Activated CD8-positive, alpha-beta memory T cell treated with anti-CD3 and anti-CD28 coated beads, Interleukin-2, amount 50 U/mL, for 48 hours (primary cell): ENCODE measurements at places on chromosomes 7 and 10.

GRCh38 chr10:43913676-43914235 is 265.1 kb upstream of the ZNF32 start:
- no peak for DNase-seq

GRCh38 chr7:70512761-70513160 is 619.2 kb upstream of the GALNT17 start:
- no peak for DNase-seq

- DNase-seq = no peak
These were observed 159.1 kb downstream of the SEC23IP start for GRCh38 chr10:120051671-120052070.

GRCh38 chr10:80443531-80443974 is 10.6 kb upstream of the TSPAN14 start:
- DNase-seq = no peak

- DNase-seq = peak; percentile 88
These were observed 128.5 kb downstream of the MAD1L1 start for GRCh38 chr7:2104107-2104710.

- no peak for DNase-seq
These were observed 93.0 kb upstream of the IL6 start for GRCh38 chr7:22633954-22634474.

DNA sequence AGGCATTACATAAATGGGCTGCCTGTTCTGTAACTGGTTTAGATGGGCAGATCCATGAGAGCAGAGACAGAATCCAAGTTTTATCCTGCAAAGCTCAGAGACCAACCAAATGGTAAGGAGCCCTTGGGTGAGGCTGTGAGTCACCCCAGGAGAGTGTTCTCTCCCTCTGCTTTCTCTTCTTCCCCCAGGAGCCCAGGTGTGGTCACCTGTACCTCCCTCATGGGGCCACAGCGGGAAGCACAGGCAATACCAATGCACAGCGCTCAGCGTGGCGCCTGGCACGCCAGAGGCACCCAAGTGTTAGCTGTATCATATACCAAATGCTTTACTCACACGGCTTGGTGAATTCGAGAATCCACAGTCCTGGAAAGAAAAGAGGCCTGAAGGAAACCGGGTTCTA is 39.4 kb downstream of the CTBP2 start:
- DNase-seq = no peak

DNA sequence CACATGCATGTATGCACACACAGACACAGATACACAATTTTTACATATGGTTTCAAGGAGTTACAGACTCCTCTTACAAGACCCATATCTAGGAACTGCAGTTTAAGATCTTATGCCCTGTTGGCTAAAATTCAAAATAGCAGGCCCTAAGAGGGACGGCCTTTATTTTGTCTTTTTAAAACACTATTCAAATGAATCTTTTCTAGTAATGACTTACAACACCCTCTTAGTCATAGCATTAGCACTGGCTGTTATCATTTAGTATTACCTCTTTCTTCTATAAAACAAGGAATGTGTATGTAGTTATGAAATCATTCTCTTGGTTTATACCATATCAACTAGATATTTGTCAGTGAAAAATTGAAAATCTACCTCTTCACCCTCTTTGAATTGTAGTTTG is 15.3 kb downstream of the PAPSS2 start:
- DNase-seq = no peak

DNA sequence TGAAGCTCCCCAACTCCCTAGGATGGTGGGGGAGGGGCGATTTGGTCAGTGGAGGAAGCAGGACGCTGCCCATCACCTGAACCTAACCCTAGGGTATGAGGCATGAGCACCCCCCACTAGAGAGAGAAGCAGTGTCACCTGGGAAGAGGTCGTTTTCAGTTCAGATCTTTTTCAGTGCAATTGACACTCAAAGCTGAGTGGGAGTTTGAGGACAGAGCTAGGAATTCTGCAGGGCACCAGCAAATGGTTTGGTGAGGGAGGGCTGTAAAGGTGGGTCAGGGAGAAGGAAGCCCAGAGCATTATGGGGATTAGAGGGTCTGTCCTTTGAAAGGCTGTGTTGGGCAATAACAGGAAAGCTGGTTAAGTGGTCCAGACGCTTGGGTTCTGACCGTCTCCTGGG is 10.9 kb downstream of the BPGM start:
- no peak for DNase-seq

DNA sequence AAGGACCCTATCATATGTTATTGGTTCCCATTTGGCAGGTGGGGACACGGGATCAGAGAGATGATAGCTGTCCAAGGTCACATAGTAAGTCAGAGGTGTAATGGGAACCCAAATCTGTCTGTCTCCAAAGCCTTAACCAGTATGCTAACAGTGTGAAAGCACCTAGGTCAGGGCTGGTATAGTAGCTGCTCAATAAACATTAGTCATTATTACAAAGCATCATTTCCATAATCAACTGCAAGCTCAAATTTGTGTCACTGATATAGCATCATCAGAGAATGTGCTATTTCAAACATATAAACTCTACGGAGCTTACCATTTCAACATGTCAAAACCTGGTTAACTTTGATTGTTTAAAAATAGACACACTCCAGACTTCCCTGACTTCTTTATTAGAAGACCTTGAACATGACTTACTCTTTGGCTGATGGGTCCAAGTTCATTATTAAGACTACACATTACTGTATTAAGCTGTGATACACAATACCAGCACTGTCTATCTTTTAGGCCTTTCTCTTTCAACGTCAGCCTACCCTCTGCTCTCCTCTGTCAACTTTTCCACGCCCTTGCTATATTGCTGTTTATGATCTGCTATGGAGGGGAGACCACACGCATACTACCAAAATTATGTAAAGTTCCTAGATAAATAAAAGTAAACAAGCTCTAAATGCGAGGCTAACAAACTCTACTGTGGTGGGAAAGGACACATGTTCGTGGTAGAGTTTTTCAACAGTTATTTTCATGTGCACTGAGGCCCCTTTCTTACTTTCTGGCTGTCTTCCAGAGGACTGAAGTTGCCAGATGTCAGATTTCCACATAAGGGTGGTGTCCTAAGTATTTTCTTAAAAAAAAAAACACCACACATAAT is 33.6 kb downstream of the DNMBP start:
- no peak for DNase-seq

- no peak for DNase-seq
These were observed 130.5 kb downstream of the LHPP start for GRCh38 chr10:124592101-124592500.

DNA sequence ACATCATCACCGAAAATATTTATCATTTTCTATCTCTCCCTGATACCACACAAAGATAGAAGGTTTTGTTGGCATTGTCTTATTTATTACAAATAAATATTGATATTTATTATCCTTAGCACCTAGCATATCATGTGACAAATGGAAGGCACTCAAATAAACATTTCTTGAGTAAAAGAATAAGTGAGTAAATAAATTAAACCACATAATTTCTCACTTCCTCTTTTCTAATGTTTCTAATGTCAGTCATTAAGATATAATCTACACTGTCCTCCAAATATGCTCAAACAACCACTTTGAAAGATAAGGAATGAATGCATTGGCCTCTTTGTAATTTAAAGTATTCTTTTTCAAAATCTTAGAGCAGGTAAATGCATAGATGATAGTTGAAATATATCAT is 1027.8 kb upstream of the LRRTM3 start:
- DNase-seq = no peak

DNA sequence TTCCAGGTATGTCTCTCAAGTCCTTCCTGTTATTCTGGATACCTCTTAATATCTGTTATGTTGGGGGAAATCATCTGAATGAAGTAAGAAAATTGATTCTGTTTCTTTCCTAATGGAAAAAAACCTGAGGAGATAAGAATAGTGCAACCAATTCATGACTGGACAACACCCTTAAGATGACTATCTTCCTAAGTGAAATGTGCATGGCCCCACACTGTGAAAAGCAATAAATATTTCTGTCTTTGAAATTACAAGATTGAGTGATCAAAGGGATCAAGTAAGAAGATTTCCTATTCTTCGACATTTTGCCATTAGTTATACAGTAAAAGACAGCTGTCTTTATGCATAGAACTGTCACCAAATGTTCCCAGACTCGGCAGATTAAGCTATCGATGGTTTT is 73.9 kb downstream of the CHCHD3 start:
- no peak for DNase-seq

DNA sequence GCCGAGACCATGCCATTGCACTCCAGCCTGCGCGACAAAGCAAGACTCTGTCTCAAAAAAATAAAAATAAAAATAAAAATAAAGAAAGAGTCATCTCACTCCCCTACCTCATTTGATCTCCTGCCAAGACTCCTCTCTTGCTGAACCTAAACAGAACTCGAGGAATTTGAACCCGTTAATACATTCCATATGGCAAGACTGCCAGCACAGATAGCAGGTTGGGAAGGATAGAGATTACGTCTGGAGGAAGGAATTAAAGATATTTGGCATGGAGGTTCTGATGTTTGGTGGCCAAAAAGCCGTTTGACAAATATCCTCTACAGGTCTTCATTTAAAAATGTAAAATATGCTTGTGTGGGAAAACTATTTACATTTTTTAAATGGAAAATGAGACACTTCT is 549.6 kb downstream of the HTR7 start:
- DNase-seq = no peak

DNA sequence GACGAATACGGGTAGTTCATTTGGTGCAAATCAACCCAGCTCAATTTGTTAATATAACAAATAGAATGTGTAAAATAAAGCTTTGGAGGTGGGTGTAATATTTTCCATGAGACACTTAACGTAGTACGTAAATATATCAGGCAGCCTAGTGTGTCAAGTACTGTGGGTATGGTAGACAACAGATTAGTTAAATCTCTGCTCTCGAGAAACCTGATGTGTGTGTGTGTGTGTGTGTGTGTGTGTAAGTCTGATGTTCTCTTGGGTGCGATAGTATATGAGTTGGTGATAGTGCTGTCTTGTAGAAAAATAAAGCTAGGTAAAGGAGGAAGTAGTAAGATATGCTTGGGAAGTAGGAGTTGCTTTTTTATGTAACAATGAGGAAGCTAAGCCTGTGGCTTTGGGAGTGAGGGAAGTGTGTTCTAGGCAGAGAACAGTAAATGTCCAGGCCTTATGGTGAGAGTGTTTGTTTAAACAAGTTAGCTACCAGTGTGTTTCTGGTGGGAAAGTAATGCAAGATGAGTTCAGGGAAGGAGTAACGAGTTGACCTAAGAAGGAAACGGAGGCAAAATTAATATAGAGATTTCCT is 26.1 kb downstream of the WAC start:
- no peak for DNase-seq

GRCh38 chr7:118185163-118185860 is 1.3 kb downstream of the LSM8 start:
- no peak for DNase-seq

GRCh38 chr10:91521439-91521838 is 111.3 kb downstream of the HECTD2 start:
- no peak for DNase-seq

- DNase-seq = no peak
These were observed 153.7 kb downstream of the CDK14 start for GRCh38 chr7:90749774-90750173.

- peak; percentile 7 for DNase-seq
These were observed 36.5 kb downstream of the CAMK2B start for GRCh38 chr7:44288811-44289340.

GRCh38 chr10:33653584-33654367 is 319.3 kb upstream of the NRP1 start:
- DNase-seq = no peak

- no peak for DNase-seq
These were observed 45.8 kb upstream of the CARD11 start for GRCh38 chr7:3089493-3089892.

- DNase-seq = no peak
These were observed 19.3 kb upstream of the ADAMTS14 start for GRCh38 chr10:70652761-70653657.

DNA sequence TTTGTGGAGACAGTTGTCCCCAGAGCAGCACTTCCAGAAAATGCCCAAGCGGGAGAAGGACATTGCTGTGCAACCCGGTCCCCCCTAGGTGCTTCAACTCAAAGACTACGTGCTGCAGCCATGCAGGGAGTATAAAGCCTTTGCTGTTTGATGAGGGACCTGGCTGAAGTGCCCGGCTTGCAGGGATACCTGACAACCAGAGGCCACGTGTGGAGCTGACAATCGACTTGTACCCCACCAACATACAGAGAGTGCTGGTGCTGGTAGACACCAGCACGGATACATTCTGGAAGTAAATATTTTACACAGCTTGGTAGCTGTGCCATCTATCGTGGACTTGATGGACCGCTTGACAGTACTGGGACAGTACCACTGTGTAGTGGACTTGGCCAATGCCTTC is 240.6 kb downstream of the CACNA2D1 start:
- no peak for DNase-seq

DNA sequence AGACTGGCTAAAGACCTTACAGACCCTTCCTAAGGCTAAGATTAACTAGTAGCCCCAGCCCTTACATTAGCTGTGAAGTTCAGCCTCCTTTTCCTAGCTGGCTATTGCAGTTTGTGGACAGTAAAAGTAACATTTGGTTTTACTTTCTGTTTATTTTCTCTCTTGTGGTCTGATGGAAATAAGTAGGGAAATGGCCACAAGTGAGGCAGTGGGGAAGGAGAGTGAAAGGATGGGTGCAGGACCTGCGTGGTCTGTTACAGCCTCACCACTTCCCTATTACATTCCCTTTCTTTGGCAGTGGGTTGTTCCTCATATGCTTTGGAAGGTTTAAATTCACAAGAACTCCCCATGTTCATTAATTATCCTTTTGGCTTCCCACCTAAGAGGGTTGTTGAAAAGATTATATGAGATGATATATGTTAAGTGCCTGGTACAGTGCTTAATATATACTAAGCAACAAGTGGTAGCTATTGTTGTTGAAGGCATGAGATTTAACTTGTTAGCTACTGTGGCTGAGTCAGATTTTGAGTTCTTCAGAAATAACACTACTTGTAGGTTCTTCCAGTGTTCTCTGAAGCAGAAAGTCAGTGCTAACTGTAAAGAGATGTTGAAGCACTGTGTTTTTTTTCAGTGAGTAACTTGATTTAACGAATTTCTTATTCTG is 181.7 kb downstream of the ST7 start:
- no peak for DNase-seq

DNA sequence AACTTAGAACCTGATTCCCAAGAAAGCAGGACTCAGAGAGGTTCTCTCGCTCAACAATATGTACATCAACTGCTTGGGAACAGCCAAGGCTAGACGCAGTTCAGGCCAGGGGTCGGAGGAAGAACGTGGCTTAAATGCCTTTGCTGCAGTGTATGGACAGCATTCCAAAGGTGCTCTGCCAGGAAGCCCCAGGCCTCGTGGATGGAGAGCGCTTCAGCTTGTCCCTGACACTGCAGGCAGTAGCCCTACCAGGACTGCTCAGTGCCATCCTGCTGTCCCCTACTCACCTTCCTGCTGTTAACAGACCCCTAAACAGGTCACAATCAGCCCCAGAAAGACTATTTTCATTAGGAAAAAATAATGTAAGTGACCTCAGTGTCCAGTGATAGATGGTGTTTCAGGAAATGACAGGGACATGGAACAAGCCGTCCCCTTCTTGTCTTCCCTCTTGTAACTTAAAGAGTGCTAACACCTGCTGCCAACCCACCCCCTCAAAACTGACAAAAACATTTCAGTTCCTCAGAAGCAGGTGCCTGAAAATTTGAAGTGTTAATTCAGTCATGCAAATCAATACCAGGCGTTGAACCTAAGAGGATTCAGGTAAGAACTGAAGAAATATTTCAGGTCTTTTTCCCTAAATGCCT is 16.5 kb downstream of the CREB3L2 start:
- DNase-seq = no peak
